ENCODE measurements at places on chromosomes 1 and 21. TPM values are rescaled to one million over a fixed set of nuclear protein-coding genes. Genes with fewer than 3 reads are reported as not detected.

Gene CADM3
- total RNA-seq: not detected

Gene LCE1F
- total RNA-seq: not detected

Gene JAM2
- 0.29 TPM for total RNA-seq

Gene TPTE
- not detected for total RNA-seq

Measured in activated naive CD4-positive, alpha-beta T cell treated with anti-CD3 and anti-CD28 coated beads, Interleukin-2, amount 10 ng/mL, durations not matched to agents 5 hours and 36 hours (primary cell).